Stimulated activated naive CD4-positive, alpha-beta T cell (primary cell): ENCODE measurements at places on chromosomes 2 and 18.
A peak's percentile ranks its signal among the peaks of the same experiment; 100 is the strongest.

DNA sequence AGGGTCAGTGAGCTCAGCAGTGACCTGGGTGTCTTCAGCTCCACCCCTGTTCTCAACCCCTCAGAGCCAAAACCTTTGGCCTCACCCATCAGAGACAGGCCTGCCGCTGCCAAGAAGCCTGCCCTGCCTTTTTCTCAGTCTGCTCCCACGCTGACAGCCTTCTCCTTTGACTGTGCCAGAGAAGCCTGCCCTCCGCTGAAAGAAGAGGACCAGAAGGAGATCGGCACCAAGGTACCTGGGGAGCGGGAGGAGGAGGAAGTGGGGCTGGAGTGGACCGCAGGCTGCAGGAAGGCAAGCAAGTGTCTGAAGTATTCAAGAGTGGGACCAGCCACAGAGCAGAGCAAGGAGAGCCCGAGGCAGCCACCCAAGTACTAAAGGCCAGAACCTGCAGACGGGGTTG lies 33.2 kb downstream of the TOGARAM2 start:
- DNase-seq: no peak

DNA sequence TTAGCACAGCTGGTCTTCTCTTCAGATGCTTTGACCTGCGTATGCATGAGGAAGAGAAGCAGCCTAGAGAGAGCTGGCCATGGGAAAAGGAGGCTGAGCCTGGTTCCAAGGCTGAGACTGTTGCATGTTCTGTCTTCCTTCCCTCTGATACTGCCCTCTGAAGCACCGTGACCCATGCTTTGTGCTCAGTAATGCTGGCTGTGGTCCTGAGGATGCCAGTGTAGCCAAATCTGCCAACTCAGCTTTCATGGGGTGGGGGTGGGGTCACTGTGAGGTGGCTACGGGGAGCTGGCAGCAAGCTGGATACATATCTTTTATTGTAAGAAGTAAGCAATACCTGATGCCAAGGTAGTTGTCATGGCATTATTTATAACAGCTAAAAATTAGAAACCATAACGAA lies 41.5 kb downstream of the EPAS1 start:
- DNase-seq: no peak

- DNase-seq: no peak
These were observed 164.4 kb downstream of the EVA1A start for GRCh38 chr2:75396314-75396713.

- DNase-seq: no peak
These were observed 50.1 kb upstream of the UNC80 start for GRCh38 chr2:209721497-209721896.

DNA sequence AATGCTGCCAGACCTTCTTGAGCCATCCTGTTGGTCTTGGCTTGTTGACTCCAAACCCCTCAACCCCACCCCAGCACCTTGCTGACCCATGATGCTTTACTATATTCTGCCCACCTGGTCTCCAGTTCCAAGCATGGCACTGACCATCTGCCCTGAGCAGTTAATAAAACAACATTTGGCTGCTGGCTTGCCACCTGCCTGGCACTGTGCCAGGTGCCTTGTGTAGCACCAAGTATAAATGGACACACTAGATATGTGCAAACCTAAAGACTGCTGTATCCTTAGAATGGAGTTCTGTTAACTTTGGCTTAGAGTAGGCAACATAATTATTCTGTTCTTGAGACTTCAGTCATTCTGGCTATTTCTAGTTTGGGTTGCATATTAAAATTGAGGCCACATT lies 91.4 kb downstream of the ACSL3 start:
- DNase-seq: no peak

GRCh38 chr2:157413326-157414035 lies 30.4 kb downstream of the CYTIP start:
- peak; percentile 91 for DNase-seq

GRCh38 chr2:129777762-129778583 lies 201.5 kb upstream of the RAB6C start:
- no peak for DNase-seq

- no peak for DNase-seq
These were observed 18.4 kb downstream of the SH2D6 start for GRCh38 chr2:85436836-85437487.

DNA sequence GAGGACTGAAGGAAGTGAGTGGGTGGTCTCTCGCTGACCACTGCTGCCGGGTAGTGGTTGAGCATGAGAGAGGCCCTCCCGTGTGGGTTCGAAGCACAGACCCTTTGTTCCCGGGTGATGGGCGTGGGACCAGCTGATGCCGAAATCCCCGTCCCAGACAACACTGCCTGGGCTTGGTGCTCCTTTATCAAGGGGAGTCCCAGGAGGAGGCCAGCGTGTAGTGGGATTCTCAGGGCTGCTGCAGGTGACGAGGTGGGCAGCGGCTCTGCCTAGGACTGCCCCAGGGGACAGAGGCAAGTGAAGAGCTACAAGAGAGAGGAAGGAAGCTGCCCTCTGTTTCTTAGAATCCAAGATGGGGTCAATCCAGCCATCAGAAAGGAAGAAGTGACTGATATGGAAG lies 251.3 kb upstream of the PXDN start:
- DNase-seq: no peak

DNA sequence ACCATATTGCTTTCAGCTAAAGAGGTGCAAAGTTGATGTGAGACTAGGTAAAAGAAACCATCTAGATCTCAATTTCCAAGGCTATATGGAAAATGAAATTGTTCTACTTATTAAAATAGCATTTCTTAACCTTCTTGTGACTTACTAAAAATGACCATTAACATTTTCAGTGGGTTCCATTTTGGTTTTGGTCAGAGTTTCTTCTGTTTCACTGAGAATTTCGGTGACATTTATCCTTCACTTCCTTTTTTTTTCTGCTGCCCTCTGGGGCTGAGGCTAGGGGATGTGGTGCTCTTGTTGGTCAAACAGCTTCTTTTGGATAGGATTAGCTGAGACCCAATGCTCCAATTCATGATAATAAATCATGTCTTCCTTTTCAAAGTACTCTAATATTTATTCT lies 44.3 kb upstream of the REL start:
- no peak for DNase-seq

GRCh38 chr2:177306550-177306949 lies 42.0 kb upstream of the NFE2L2 start:
- DNase-seq: no peak

GRCh38 chr2:66575625-66576310 lies 140.8 kb downstream of the MEIS1 start:
- DNase-seq: no peak

- no peak for DNase-seq
These were observed 71.3 kb downstream of the MRO start for GRCh38 chr18:50748243-50749229.

DNA sequence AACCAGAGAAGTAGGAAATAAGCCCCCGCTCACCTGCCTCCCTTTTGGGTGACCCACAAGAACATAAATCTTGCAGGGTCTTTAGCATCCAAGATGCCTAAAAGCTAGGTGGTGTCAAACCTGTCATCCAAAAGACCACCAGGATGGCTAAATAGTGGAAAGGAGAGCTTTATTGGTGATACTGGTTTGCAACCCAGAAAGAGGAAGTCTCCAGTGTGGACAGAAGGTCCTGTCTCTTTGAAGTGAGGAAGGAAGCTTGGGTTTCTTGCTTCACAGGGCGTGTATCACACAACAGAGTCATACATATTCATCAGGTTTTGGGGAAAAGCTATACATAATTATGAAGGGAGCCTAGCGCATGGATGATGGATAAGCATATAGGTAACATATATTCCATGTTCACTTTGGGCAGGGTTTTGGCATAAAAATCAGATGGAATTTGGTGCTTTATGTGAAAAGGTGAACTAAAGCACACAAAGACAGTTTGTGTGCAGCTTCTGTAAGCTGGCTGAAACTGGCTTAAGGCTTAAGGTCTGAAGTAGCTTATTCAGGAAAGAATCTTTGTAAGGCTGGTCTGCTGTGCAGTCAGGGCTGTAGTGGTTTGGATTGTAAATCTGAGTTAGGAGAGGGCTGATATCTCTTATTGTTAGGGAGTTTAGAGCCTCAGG lies 102.2 kb upstream of the MSH2 start:
- no peak for DNase-seq

GRCh38 chr2:182694189-182694588 lies 21.9 kb upstream of the DNAJC10 start:
- no peak for DNase-seq

- DNase-seq: no peak
These were observed 66.9 kb downstream of the EMX1 start for GRCh38 chr2:72984172-72984671.

GRCh38 chr18:78889250-78889649 lies 90.4 kb upstream of the SALL3 start:
- DNase-seq: no peak

DNA sequence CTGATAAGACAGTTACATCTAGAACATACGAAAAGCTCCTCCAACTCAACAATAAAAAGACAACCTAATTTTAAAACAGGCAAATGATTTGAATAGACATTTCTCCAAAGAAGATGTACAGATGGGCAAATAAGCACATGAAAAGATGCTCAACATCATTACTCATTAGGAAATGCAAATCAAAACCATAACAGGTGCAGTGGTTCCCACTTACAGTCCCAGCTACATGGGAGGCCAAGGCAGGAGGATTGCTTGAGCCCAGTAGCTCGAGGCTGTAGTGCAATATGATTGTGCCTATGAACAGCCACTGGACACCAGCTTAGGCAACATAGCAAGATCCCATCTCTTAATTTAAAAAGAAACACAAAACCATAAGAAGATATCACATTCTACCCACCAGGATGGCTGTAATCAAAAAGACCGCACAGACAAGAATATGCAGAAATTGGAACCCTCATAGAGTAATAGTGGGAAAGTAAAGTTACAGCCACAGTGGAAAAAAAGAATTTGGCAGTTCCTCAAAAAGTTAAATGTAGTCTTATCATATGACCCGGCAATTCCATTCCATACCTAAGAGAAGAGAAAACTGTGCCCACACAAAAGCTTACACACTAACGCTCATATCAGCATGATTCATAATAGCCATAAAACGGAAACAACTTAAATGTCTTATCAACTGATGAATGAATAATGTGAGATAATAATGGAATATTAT lies 30.5 kb upstream of the ARMC9 start:
- no peak for DNase-seq

GRCh38 chr2:20179755-20180594 lies 45.0 kb downstream of the SDC1 start:
- DNase-seq: no peak

- DNase-seq: no peak
These were observed 136.5 kb upstream of the RND3 start for GRCh38 chr2:150624001-150624401.

GRCh38 chr2:163717993-163718680 lies 17.7 kb downstream of the FIGN start:
- no peak for DNase-seq

- no peak for DNase-seq
These were observed 10.7 kb upstream of the SELENOI start for GRCh38 chr2:26335231-26335630.

GRCh38 chr2:143726151-143726845 lies 597.1 kb downstream of the ARHGAP15 start:
- no peak for DNase-seq

GRCh38 chr2:235458839-235459273 lies 35.0 kb upstream of the AGAP1 start:
- DNase-seq: no peak
